ENCODE measurements at places on chromosomes 16 and 17.

DNA sequence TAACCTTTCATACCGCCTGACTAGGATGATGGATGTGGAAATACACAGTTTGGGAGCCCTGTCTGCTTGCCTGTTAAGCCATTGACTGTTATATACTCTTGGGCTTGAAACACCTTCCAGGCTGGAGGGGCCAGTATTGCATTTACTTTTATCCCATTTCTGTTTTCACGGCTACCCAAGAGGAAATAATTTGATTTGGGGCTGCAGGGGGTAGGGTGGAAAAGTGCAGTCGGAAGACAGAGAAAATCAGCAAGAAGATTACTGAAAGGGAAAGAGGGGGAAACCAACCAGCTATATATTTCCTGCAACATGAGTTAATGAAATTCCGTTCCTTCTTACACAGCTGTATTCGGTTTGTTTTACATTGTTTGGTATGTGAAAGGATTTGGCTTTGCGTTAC, 202.5 kb downstream of the CDH13 start:
- DNase-seq, result no peak

DNA sequence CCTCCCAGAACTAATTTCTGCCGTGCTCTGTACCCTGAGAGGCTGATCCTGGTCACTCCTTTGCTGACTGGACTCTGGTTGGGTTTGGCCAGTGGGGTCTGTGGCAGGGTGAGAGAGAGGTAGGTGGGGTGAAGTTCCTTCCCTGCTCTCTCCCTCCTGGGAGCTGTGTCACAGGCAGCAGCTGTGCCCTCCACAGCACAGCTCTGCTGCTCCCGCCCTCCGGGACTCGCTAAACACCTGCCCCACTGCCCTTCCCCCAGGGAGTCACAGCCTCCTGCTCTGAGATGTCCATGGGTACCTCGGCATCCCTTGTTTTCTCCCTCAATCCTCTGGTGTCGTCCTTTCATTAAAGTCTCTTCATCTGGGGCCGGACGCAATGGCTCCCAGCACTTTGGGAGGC, 66.4 kb downstream of the SRCIN1 start:
- no peak for DNase-seq

DNA sequence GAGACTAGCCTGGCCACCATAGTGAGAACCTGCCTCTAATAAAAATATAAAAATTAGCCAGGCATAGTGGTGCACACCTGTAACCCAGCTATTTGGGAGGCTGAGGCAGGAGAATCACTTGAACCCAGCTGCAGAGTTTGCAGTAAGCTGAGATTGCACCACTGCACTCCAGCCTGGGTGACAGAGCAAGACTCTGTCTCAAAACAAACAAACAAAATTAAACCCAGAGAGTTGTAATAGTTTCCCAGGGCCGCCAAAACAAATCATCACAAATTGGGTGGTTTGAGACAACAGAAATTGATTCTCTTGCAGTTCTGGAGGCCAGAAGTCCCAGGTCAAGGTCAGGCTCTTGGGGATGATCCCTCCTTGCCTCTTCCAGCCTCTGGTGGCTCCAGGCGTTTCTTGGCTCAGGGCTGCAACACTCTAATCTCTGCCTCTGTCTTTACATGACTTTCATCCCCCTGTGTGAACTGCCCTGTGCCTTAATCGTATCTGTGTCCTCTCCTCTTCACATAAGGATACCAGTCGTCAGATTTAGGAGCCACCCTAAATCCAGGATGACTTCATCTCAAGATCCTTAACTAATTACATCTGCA, 100.3 kb upstream of the NOL11 start:
- no peak for DNase-seq

DNA sequence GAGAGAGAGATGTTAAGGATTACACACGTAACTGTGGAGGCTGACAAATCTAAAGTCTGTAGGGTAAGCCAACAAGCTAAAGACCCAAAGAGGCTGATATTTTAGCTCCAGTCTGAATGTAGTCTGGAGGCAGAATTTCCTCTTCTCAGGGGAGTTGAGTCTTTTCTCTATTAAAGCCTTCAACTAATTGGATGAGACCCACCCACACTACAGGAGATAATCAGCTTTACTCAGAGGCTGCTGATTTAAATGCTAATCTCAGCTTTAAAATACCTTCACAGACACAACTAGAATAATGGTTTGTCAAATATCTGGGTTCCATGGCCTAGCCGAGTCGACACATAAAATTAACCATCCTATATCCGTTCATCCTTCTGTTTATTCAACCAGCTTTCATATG, 204.3 kb upstream of the PSMD7 start:
- DNase-seq, result no peak

GRCh38 chr17:36755586-36755985, 154.2 kb downstream of the MRM1 start:
- no peak for DNase-seq

Measured in stimulated activated CD8-positive, alpha-beta memory T cell treated with anti-CD3 and anti-CD28 coated beads, Interleukin-7, amount 100 ng/mL, for 4 hours (primary cell).